ENCODE measurements at places on chromosomes 16 and 17.

- no peak for DNase-seq
Observed at GRCh38 chr16:1688807-1689560, 10.9 kb downstream of the JPT2 start.

DNA sequence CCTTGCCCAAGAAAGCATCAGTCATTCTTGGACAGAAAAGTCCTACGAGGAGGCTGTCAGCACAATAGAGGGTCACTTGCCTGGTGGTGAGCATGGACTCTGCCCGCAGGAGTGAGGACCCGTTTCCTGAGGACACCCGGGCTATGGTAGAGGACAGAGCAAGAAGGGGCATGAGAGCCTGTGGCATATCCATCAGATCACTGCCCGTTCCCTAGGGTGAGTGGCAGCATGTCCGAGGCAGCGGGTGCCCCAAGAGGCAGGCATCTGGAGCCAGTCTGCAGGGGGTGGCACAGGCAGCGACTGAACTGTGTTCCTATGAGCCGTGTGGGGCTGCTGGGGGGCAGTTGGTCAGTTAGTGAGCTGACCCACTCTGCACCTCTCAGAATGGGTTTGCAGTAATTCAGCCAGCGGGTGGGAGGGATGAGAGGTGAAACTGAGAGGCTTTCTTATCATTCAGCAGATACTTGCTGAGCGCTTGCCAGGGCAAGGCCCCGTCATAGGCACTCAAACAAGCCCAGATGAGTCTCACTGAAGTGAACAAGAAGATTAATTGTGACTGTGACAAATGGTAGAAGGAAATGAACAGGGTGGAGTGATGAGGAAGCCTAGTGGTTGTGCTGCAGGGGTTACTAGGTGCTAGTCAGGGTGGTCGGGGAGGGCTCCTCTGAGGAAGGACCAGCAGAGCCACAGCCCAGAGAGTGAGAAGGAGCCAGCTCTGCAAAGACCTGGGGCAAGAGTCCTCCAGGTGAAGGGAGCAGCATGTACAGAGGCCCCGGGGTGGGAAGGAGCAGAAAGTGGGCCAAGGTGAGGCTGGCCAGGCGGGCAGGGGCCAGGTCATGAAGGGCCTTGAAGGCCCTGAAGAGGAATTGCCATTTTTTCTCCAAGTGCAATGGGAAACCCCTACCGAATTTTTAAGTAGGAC lies 87.9 kb downstream of the CLEC16A start:
- DNase-seq = no peak

GRCh38 chr17:37743875-37744632 lies 805 bp downstream of the HNF1B start:
- DNase-seq = no peak

DNA sequence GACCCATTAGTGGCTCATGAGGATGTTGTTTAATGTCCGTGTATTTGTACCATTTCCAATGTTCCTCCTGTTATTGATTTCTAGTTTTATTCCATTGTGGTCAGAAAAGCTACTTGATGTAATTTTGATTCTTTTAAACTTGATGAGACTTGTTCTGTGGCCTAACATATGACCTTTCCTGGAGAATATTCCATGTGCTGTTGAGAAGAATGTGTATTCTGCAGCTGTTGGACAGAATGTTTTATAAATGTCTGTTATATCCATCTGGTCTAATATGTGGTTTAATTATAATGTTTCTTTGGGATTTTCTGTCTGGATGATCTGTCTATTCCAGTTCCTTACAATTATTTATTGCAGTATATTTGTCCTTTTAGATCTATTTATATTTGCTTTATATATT lies 2.9 kb upstream of the ABCA10 start:
- no peak for DNase-seq

GRCh38 chr17:69179227-69179952 lies 37.7 kb upstream of the ABCA6 start:
- DNase-seq = no peak

DNA sequence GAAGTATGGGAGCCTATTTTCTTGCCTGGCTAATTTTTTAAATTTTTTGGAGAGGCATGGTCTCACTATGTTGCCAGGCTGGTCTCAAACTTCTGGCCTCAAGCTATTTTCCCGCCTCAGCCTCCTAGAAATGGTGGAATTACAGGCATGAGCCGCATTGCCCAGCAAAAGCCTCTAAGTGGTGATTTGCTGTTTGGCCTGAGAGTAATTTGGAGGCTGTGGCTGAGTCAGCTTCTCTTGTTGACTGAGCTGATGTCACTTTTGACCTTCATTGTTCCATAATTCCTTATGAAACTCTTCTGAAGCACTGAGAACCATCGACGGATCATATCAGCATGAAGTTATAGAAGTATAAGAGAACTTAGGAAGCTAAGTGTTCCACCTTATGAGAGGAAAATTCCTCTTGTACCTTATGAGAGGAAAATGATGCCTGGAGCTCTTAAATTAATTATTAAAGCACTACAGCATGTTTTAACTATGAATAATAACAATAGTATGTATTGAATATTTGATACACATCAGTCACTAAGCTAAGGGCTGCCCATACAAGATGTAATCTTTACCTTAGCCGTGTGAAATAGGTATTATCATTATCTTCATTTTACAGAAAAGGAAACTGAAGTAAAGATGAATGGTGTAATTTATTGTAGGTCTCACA lies 220.8 kb upstream of the MON1B start:
- DNase-seq = no peak

DNA sequence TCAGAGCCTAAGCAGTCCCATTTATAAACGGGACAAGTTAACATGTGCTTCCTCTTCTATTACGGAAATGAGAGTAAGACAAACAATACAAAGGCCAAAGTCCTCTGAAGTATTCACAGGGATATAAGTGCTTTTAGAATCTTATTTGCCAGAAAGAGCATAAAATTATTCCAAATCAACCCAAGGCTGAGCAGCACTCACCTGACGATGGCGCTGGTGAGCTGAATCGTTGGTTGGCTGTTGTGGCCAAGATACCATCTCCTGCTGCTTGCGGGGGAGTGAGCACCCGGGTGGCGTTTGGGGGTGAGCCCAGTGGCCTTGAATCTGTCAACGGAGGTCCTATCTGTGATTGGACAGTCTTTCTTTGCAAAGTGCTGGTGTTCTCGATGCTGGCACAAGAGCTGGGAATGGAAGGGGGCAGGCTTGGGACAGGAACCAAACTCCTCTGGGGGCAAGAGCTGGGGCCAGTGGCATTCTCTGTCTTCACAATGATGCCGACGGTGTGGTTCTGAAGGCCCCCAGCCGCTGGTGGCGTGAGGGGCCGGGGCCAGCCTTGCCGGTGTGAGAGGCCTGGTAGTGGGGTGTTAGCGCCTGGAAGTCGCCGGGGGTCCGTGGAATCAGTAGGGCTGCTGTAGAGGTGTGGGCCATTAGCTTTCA lies 9.5 kb upstream of the DHRS13 start:
- DNase-seq = no peak
